AG10803 (cell line): ENCODE measurements at places on chromosomes 5 and 9.

- DNase-seq, result peak; percentile 88
Observed at GRCh38 chr5:123696921-123697341, 185.0 kb downstream of the CSNK1G3 start.

DNA sequence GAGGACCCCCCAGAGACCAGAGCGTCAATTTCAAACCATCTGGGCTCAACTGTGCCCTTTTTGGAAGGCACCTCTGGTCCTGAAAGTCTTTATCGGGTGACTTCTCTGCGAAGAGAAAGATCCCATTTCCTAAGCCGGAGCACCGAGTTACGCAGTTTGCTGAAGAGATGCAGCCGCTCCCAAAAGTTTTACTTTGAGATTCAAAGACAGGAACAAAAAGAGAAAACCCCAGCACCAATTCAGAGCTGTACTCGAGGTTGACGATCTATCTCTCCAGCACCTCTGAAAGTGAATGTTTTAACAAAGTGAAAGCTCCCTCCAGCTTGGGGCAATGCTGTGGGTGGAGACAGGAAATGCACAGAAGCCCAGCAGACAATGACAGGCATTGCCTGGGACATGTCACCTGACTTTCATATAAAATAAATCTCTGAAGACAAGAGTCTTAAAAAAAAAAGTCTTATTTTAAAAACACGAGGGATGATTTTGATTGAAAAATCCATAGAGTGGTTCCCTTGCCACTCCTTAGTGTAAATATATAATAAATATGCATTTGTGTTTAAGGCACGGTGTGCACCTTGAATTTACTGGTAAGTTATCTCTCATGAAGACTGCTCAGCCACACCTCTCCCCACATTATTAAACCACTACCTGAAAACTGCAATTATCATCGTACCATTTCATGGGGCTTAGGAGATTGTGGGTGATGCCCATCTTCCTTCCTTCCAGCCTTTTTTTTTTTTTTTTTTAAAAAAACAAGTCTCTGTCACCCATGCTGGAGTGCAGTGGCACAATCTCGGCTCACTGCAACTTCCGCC lies 79.9 kb downstream of the FNBP1 start:
- DNase-seq, result peak; percentile 50

- DNase-seq, result peak; percentile 67
Observed at GRCh38 chr9:37747271-37747753, 6.3 kb upstream of the TRMT10B start.

DNA sequence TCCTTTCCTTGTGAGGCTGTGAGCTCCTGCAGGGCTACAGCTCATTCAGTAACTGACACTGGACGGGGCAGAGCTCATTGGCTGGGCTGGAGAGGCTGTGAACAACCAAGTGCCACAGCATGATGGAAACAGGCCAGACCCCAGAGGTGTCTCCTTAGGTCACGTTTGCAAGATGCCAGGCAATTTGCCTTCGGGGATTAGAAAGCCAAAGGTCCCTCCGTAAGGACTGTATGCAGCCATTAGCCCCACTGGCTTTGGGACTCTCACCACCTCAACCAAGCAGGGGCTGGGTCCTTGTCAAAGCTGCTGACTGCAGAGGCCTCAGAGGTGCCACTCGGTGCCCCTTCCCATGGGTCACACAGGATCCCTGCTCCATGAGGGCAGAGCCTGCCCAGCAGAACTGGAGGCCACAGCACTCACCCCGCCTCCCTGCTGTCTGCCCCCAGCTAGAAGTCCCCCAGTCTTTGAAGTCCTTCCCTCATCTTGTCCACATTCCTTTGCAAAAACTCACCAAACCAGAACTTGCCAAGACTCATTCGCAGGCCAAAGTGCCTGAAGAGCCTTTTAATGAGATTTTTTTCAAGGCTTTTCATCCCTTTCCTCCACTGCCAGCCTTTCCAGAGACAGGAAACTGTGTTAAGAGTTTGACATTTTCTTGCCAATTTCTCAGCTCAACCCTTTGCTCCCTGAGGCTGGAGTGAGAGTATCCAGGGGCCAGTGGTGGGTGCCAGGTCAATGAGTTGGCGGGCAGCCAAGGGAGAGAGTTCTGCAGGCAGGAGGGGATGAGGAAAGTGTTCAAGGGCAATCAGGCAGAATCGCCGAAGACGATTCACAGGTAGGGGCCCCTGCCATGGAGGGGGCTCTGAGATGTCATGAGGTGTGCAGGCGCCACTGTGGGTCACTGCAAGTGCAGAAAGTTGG lies 39.7 kb upstream of the SLC25A51 start:
- DNase-seq, result peak; percentile 95

DNA sequence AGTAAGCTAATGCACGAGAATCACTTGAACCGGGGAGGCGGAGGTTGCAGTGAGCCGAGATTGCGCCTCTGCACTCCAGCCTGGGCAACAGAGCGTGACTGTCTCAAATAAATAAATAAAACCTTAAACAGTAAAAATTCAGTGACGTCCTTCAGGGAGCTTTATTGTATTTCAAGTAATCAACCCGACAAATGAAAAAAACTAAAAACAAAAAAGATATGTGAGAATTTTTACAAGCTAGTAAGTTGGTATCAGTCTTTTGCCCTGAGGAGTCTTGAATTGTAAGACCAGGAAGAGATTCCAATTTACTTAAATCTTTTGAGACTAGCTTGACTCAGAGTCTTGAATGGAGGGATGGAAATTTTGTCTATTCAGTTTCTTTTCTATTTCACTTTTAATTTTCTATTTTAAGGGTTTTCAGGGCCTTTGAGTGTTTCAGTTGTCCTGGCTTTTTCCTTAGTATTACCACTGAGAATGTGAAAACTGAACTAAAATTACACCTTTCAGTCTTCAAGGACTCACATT lies 126.0 kb upstream of the DHFR start:
- no peak for DNase-seq

GRCh38 chr5:172178301-172178987 lies 9.6 kb downstream of the STK10 start:
- no peak for DNase-seq

- no peak for DNase-seq
Observed at GRCh38 chr5:122517091-122517490, 205.1 kb downstream of the SNCAIP start.

DNA sequence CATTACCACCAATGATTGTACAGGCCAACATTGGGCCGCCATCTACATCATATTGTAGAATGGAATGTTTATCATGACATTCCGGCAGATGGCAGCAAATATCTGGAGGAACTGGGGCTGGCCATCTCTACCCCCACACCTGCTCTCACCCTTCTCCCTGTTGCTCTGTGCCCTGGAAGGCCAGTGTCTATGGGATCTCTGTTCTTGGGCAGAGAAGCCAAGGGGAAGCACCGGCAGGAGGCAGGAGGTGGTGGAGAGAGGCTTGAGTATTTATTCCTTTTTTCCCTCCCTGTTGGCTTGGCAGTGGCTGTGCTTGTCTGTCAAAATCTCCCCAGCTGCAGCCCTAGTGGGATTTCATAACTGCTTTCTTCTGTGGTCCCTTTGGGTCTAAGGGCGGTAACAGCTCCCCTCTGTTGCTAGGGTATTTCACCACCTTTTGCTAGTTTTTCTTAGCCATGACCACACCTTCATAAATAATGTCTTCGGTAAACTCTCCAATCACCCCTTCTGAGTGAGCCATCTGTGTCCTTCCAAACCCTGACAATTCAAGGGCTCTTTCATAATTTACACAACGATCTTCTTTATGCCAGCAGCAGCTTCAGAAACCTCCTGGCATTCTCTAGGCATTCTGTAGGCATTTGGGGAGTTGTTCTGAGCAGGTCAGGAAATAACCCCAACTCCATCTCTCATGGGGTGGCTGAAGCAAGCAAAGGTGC lies 225.8 kb downstream of the MELK start:
- no peak for DNase-seq

GRCh38 chr5:73816656-73817420 lies 190.8 kb downstream of the ARHGEF28 start:
- peak; percentile 92 for DNase-seq

DNA sequence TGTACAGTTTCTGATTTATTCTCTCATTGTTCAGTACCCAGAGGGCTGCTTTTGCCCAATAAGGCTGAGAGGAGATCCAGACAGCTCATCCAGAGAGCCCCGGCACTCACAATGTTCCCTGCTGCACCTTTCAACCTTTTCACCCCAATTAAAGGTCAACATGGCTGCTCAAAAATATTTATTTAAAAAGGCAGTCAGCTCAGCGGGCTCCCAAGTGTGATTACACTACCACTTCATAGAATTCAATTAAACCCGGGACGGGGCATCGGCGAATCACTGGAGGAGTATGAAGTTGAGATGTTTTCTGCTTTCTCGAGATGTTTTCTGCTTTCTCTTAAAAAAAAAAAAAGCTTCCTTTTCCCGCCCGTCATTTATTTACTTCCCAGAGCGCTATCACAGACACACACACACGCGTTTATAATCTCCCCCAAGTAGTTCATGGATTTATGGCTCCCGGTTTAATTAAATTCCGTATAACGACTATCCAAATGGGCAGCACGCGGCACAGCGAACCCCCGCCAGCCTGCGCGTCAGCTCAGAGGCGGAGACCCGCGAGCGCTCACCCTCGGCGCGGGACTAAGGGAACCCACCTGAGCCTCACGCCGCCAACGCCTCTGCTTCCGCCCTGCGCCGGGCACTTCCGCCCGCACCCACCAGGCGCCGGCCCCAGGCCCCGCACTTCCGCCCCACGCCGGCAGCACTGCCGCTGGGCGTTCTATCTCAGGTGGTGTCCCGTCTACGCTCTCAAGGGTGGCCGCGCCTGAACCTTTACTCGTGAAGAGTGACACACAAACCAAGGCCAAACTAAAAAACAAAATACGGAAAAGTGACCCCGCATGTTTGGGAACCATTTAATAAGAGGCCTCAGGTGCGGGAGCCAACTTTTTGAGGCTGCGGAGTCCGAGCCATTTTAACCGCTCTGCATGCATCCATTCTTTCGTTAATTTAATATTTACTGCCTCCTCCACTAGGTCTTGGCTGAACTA lies at the start of gene C5orf63:
Gene C5orf63 (minus strand): TSS at position 642 of the 986 bp plus-strand sequence. CDS start 14,507 bp downstream, outside the sequence.
- DNase-seq, result peak; percentile 11

DNA sequence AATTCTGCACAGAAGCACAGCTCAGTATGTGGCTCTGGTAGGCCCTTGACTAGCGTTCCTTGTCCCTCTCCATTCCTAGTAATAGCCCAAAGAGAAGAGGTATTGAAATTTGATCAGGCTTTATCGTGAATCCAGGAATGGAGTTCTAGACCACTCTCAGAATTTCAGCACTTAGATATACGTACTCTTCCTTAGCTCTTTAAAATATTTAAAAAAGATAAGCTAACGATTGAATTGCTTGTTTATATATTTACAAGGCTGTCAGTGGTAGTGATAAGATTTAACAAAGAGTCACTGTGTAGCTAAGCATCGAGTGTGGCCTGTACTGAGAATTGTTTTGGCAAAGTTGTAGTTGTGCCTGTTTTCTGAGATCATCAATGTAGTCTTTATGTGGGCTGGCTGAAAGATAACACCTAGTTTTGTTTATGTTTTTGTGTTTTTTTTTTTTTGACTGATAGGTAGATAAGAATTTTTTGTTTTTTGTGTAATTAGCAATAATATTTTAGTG lies 2.5 kb downstream of the KIAA1958 start:
- no peak for DNase-seq

- DNase-seq, result no peak
Observed at GRCh38 chr9:16289639-16290038, 580.8 kb downstream of the BNC2 start.

- DNase-seq, result peak; percentile 8
Observed at GRCh38 chr9:13078164-13078563, 201.3 kb downstream of the MPDZ start.

- DNase-seq, result peak; percentile 43
Observed at GRCh38 chr5:62306896-62307689, 1.1 kb downstream of the KIF2A start.

DNA sequence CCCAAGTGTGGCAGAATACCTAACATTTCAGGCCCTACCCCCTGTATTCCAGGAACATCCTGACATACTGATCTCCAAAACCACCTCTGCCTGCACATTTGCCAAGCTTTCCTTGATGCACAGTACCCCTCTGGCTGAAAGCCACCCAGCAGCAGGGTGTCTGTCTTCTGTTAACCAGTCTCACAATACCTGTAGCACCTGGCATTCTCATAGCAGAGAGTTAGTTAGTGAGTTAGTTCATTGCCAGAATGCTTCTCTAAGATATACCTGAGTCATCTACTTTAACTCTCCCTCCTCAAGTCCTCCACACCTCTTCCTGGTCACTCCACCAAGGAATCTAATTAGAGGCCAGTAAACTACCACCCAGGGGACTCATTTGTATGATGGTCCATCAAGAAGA lies 46.1 kb upstream of the IL7R start:
- DNase-seq, result no peak

GRCh38 chr9:111831371-111832108 lies 36.8 kb upstream of the SHOC1 start:
- DNase-seq, result peak; percentile 36

- no peak for DNase-seq
Observed at GRCh38 chr5:58921159-58921558, 338.3 kb downstream of the RAB3C start.

- no peak for DNase-seq
Observed at GRCh38 chr5:118544887-118545449, 443.4 kb downstream of the DTWD2 start.

- no peak for DNase-seq
Observed at GRCh38 chr9:13244181-13244580, 35.3 kb downstream of the MPDZ start.

DNA sequence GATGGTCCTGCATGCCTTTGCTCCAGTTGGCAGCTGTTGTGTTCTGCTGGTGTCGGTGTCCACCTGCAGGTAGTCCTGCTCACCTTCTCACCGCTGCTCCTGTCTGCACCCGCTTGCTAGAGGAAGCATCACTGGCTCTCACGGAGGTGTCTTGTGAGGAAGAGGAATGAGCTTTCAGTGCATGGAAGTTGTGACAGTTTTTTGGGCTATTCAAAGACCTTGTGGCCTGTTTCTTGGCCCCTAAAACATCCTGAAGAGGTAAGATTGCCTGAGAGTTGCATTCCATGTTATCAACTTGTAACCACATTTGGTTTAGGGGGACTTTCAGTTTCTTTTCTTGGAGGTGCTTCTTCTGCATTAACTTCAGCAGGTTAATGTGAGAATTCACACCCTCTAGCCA lies 85.6 kb downstream of the MACROH2A1 start:
- no peak for DNase-seq

DNA sequence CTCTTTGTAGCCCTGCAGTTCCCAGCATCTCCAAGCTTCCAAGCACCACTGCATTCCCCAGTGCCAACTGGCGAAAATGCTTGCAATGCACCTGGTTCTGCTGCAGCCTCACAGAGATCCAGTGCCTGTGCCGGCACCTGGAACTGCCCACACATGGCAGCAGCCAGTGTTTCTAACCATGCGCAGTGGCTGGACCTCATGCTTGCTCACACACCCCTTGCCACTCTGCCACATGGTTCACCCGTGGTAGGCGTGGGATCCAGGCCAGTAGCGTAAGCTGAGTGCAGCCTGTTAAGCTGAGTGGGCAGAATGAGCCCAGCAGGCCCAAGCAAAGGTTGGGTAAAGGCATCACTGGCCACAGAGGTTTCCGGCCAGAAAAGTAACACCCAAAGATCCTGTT lies 214.1 kb upstream of the VLDLR start:
- DNase-seq, result no peak

GRCh38 chr5:118249386-118249785 lies 739.0 kb downstream of the DTWD2 start:
- DNase-seq, result no peak

- DNase-seq, result no peak
Observed at GRCh38 chr9:125968714-125969374, 221.7 kb downstream of the PBX3 start.
